Left kidney (tissue), 8 donors: ENCODE measurements at places on chromosomes 1 and 21.
A peak's percentile ranks its signal among the peaks of the same experiment; 100 is the strongest.

GRCh38 chr1:115284209-115284608 is 53.8 kb downstream of the NGF start:
- DNase-seq: no peak

- no peak for DNase-seq
Observed at GRCh38 chr1:97986041-97987005, 65.5 kb upstream of the DPYD start.

- no peak for DNase-seq
Observed at GRCh38 chr1:1183221-1183747, 9.6 kb downstream of the TTLL10 start.

DNA sequence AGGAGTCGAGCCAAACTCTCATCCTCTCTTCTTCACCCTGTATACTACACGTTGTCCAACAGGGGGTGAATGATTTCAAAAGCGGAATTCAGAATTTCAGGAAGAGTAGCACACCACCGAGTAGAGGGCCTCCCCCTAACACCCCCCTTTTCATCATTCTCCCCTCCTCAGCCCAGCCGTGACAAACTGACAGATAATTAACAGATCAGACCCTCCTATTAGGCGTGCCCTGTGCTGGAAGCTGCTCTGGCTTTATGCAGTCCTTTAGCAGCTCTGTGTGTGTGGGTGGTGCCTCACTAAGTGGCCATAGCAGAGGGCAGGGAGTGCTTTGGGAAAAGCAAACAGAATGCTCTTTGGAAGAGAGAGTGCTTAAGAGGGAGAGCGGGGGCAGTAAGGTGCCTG is 44.3 kb downstream of the PEX14 start:
- no peak for DNase-seq

DNA sequence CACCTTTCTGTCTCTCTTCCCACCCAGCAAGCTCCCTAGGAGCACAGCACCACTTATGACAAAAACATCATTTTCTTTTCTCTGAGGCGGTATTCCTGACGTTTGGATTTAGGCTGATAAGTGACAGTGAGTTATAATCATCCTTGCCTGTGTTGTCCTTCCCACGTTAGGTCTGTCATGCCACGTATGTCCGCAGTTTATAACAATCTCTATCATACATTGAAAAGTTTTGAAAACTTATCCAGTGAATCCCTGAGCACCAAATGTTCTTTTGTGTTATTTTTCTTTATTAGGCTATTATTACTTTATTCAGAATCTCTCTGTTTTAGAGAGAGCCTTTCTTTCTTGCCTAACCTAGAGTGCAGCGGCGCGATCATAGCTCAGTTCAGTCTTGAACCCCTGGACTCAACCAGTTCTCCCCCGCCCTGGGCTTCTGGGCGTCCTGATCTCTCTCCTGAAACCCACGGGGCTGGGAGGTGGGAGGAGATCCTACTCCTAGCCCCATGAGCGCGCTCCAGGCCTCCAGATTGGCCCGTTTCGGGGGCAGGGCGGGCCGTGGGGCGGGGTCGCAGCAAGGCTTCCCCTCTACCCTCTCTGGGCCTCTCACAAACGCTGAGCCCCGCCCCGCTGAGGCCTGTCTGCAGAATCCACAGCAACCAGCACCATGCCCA is at the start of gene GSTM2:
Gene GSTM2, plus strand, starts transcription at position 606 of the 671 bp plus-strand sequence. Its CDS starts 59 bp downstream, at position 665.
- DNase-seq: peak; percentile 93

- no peak for DNase-seq
Observed at GRCh38 chr21:31397515-31397926, 53.5 kb upstream of the TIAM1 start.

- DNase-seq: no peak
Observed at GRCh38 chr1:151213560-151213959, 15.2 kb downstream of the PIP5K1A start.

DNA sequence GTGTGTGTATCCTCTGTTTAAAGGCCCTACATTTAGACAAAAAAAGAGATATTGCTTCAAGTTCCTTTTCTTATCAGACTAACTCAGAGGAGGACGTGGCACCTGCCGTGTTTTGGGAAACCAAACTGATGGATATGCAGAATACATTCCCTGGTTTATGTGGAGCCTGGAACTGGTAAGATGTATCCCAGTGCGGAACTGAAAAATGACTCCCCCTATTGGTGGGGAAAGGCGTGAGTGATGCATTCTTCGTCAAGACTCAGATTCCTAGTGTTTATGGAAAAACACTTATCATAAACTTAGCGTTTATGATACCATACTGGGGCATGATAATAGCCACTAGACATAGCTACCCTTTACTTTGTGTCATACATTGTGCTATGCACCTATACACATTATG is 154.2 kb downstream of the ZNF326 start:
- no peak for DNase-seq

DNA sequence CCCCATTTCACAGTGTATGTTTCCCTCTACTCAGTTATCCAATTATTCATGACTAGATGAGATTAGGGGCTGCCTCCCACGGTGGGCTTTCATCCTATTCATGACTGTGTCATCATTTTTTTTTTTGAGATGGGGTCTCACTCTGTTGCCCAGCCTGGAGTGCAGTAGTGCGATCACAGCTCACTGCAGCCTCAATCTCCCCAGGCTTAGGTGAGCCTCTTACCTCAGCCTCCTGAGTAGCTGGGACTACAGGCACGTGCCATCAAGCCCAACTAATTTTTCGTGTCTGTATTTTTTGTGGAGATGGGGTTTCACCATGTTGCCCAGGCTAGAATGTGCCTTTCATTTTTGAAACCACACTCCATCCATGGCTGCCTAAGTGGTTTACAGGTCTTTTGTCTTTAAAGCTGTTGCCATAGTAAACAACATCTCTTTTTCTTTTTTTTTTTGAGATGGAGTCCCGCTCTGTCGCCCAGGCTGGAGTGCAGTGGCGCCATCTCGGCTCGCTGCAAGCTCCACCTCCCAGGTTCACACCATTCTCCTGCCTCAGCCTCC is 60.0 kb downstream of the PIK3CD start:
- no peak for DNase-seq

DNA sequence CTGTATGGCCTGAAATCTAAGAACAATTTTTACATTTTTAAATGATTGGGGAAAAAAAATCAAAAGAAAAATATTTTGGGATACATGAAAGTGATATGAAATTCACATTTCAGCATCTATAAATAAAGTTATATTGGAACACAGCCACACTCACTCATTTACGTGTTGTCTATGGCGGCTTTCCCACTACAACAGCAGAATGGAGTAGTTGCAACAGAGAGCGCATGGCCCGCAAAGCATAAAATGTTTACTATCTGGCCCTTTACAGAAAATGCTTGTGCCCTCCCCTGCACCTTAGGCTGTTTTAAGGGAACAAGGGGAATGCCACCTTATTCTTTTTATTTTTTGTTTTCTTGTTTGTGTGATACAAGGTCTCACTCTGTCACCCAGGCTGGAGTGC is 3.5 kb downstream of the KLHDC8A start:
- DNase-seq: no peak

DNA sequence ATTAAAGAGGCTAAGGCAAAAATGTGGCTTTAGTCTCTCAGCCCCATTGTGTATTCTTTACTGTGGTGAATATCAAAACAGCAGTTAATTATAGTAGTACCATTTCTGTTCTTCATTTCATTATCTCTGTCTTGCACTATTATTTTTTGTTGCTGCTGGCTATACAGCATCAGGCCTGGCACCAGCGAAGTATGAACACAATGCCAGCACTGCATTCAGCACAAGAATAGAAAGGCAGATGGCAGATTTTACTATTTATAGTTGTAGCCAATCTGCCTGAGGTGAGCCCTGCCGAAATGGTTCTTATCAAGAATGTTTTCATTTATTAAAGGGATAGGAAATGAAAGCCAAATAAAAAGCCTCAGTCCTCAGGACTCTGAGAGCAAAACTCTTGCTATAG is 72.1 kb downstream of the GPR52 start:
- DNase-seq: no peak

DNA sequence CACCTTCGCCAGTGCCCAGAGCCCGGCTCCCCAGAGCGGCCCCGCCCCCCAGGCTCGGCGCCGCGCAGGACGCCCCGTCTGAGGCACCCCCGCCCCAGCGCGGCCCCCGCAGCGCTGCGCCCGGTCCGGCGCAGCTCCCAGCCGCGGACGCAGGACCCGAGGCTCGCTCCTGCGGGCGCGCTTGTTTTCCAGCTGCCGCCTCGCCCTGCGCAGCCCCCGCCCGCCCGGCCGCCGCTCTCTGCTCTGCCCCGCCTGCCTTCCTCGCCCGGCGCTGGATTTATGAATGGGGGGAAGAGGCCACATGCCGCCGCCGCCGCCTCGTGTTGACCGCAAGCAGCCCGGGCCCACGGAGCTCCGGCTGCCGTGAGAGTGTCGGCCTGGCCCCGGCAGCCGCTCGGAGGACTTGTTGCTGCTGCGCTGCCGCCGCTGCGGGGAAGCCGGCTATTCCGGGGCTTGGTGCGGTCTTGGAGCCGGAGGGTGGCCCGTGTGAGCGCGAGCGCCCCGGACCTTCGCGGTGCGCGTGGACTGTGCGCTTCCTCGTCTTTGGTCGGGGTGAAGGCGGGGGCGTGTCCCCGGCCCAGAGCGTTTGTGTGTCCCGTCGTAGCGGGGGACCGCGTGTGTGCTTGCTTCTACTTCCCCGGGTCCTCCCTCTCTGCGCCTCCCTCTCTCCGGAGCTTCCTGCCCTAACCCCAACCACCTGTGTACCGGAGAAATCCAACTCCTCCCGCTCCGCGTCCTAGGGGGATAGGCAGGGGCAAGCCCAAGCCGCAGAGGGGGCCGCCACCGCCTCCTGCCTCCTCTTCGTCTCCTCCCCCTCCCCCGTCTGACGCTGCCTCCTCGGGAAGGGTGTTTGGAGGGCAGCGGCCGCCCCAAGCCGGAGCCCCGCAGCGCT is 736 bp downstream of the KCNC4 start:
- DNase-seq: no peak

GRCh38 chr1:110056285-110056683 is 14.2 kb downstream of the ALX3 start:
- DNase-seq: no peak

DNA sequence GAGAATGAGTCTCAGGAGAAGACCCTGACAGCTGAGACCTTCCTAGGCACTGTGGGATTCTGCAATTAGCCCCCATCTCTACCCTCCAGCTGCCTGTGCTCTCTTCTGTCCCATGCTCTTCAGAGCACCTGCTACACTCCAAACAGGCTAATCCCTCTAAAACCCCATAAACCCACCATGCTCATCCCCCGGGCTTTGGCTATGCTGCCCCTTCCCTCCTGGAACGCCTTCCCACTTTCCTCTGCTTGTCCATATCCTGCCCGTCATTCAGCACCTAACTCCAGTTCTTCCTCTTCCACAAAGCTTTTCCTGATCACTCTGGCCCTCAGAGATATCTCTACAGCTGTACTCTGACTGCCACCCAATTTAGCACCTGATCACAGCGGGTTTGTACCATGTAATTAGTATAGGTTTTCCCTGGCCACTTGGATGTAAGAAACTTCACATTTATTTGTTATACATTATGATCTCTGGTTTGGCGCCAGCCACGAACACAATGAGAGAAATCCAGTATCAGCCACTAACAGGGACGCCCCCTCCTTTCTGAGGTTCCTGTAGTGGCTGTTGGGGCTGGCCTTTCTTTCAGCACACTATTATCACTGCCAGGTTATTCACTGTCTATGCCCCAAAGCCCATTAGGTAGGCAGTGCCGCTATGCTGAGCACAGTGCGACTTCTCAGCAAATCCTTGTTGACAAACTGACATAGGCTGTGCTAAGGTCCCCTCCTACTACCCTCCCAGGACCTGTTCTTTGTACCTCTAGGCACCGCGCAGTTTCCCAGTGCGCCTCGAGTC is 45.1 kb downstream of the CDC7 start:
- no peak for DNase-seq

DNA sequence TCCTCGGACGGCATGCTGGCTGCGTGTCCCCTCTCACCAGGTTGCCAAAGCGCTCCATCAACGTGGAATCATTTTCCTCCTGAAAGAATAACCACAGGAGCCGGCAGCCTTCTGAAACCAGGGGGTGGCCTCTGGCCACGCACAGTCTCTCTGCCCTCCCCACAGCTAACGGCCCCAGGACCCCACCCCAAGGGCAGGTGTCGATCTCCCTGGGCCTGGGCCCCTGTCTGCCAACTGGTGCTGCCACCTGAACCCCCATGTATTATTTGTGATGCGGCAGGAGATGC is 46.1 kb downstream of the KCNAB2 start:
- no peak for DNase-seq

- DNase-seq: no peak
Observed at GRCh38 chr1:43783096-43783670, 75.8 kb downstream of the ST3GAL3 start.

- DNase-seq: no peak
Observed at GRCh38 chr1:193489191-193489590, 302.8 kb upstream of the B3GALT2 start.
